Activated T-helper 17 cell treated with anti-CD3 and anti-CD28 coated beads, Interleukin-2, amount 50 U/mL, for 72 hours (primary cell): ENCODE measurements at places on chromosomes 16 and 17. TPM values are rescaled to one million over a fixed set of nuclear protein-coding genes. Genes with fewer than 3 reads are reported as not detected.
A peak's percentile ranks its signal among the peaks of the same experiment; 100 is the strongest.

DNA sequence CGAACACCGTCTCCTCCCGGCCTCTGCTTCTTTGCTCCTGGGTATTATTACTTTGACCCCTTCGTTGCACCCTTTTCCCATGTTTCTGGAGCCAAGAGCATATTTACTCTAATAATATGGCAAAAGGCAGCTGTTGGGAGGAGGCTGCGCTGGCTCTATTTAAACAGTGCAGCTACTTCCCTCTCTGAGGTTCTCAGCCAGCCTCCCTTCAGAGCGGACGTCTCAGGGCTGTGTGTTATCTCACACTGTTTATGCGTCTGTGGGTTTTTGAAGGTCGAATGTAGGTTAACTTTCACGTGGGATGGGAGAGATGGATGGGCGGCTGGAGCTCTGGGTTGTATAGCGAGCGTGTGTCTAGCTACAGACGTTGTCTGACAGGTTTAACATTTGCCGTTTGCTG, 45.3 kb downstream of the COX4I1 start:
- no peak for ATAC-seq

- ATAC-seq, result peak; percentile 56
Measured at GRCh38 chr17:68613739-68614298, 12.7 kb upstream of the FAM20A start.

DNA sequence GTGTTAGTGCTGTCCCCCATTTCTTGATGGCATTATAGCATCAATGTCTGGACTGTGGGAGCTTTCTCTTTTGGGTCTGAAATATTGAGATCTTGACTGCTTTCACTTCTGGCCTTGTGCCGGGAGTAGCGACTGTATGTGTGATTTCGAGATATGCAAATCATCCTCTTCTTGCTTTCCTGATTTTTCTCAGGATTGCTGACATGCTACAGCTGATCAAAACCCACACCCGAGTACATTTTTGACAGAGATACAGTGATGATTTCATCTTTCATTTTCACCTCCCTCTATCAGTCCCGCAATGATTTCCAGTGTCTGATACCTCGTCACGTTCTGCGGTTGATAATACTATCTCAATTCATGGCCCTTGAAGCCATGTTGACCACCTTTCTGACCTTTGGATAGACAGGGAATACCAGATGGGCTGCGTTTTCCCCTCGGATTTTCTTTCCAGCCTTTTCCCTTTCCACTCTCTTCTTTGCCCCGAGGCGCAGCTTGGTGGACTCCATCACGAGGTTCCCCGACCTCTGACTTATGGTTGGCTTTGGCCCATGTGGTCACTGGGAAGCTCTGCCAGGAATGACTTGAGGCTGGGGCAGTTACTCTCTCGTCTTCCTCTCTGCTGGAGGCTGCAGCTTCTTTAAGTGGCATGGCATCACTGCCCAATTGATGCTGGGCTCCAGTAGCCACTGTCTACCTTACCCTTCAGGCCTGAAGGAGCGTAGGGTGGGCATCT, 184.4 kb downstream of the SNX29 start:
- ATAC-seq, result peak; percentile 95

DNA sequence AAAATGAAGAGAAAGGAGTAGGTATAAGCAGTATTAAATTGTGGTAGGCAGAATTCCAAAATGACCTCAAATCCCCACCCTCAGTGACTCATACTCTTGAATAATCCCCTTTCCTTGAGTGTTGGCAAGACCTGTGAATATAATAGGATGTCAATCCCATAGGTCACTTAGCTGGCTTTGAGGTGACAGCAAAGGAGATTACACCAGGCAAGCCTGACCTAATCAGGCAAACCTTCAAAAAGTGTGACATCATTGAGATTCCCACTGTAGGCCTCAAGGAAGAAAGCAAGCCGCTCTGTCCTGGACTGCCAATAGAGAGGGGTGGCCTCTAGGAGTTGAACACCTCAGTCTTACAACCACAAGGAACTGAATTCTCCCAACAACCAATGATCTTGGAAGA, 535.2 kb downstream of the RBFOX1 start:
- ATAC-seq, result no peak

- peak; percentile 86 for ATAC-seq
Measured at GRCh38 chr16:83137326-83137781, 510.6 kb downstream of the CDH13 start.

- ATAC-seq, result peak; percentile 72
Measured at GRCh38 chr17:8857919-8858318, 9.6 kb downstream of the PIK3R6 start.

- ATAC-seq, result no peak
Measured at GRCh38 chr16:58485184-58485887, 14.6 kb upstream of the NDRG4 start.

GRCh38 chr17:55391764-55392467, 29.7 kb downstream of the MMD start:
- no peak for ATAC-seq

DNA sequence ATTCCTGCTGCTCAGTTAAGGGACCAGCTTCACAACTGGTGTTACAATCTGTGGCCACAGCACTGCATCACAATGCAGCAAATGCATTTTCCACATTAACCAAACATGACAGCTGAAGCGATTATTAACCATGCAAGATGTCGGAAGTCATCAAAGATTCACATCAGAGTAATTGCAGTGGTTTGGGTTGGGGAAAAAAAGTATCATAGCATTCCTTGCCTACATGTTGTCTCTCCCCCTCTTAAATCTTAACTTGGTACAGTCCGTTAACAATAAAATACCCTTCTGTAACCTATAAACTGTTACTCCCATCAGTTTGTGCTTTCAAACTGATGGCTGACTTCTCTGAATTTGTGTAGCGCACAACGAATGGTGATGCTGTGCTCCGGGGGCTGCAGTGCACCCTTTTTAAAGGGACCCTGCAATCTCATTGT, 51.6 kb downstream of the NUP93 start:
- no peak for ATAC-seq

- no peak for ATAC-seq
Measured at GRCh38 chr17:8728971-8729370, 15.7 kb downstream of the CCDC42 start.

GRCh38 chr16:49867796-49868668, 12.1 kb upstream of the ZNF423 start:
- no peak for ATAC-seq

GRCh38 chr16:61309386-61309785, 726.9 kb downstream of the CDH8 start:
- ATAC-seq, result no peak

- no peak for ATAC-seq
Measured at GRCh38 chr17:76549215-76549518, 9.3 kb downstream of the PRCD start.

GRCh38 chr17:34006126-34006525, 249.0 kb upstream of the CCL2 start:
- no peak for ATAC-seq

GRCh38 chr16:22340945-22341344, 33.5 kb downstream of the CDR2 start:
- no peak for ATAC-seq

- no peak for ATAC-seq
Measured at GRCh38 chr17:11948789-11949188, 48.5 kb downstream of the ZNF18 start.

- no peak for ATAC-seq
Measured at GRCh38 chr17:65609749-65610148, 48.3 kb upstream of the AXIN2 start.

DNA sequence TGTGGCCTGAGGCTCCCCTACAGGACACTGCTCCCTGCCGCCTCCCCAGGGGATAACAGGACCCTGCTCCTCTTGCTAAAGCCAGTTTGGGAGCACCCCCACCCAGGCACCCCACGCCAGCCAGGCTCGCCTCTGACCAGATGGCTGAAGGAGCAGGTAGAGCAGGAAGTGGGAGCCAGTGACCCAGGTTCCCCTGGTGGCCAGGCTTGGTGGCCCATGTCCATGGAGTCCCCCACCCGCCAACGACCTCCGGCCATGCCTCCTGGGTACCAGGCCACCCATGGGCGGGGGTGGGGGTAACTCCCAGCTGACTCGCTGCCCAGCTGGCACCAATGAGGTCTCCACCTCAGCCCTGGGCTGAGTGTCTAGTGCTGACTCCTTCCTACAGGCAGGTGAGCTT, 10.0 kb downstream of the BCAR1 start:
- no peak for ATAC-seq

DNA sequence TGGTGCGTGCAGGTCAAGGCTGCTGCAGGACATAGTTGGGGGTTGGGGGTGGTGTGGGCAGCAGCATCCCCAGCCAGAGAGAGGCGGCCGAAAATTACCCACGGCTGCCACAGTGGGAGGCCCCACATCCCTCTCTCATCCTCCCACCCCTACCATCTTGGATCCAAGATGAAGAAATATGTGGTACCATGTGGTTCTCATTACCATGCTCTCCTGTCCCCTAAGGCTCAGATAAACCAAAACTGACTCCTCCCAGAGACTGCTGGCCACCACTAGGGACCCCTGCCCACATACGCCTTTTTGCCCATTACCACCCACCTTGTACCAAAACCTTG, 120.4 kb downstream of the HIC1 start:
- ATAC-seq, result no peak

DNA sequence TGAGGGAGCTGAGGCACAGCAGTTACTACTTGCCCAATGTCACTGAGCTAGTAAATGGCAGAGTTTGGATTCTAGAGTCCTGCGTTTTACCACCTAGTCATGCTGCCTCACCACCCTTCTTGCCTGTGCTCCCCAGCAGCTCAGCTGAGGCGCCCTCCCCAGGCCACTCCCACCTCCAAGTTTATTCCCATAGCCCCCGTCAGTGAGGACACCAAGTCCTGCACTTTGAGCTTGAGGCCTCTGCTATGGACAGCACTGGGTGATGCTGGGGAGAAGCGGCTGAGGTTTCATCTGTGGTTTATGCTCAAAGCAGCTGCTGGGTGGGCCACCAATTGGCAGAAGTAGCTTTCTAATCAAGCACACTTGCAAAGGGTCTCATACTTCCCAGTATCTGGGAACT, 36.7 kb downstream of the TMEM238L start:
- no peak for ATAC-seq

DNA sequence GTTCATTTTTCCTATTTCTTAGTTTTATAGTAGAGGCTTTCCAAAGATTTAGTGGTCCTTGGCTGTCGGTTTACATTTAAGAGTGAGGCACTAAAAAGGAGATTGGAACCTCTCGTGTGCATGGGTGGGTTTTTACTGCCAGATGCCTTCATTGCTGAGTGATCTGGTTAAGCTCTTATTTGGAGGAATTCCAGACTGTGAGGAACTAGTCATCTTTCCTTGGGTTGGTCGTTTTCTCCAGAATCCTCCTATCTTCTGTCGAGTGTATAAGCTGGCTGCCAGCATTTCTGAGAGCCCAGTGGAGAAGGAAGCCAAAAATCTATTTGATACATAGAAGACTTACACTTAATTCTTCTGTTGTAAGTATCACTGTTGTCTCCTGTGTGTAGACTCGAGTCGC, 22.6 kb downstream of the IST1 start:
- ATAC-seq, result no peak

DNA sequence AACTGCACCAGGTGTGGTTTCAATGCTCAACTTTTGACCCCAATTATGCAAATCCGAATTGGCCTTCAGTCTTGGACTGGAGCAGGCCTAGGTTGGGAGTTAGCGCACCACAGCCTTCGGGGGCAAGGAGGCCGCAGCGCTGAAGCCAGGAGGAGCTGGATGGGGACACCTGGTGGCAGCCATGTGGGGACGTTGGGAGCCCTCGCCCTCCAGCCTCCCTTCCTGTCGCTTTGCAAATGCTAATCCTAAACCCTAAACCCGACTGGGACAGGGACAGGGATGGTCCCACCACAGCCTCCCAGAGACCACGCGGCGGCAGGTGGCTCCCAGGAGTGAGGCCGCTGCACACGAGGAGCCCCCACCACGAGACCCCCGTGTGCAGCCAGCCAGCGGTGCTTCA, 58.7 kb downstream of the KLHDC4 start:
- no peak for ATAC-seq

DNA sequence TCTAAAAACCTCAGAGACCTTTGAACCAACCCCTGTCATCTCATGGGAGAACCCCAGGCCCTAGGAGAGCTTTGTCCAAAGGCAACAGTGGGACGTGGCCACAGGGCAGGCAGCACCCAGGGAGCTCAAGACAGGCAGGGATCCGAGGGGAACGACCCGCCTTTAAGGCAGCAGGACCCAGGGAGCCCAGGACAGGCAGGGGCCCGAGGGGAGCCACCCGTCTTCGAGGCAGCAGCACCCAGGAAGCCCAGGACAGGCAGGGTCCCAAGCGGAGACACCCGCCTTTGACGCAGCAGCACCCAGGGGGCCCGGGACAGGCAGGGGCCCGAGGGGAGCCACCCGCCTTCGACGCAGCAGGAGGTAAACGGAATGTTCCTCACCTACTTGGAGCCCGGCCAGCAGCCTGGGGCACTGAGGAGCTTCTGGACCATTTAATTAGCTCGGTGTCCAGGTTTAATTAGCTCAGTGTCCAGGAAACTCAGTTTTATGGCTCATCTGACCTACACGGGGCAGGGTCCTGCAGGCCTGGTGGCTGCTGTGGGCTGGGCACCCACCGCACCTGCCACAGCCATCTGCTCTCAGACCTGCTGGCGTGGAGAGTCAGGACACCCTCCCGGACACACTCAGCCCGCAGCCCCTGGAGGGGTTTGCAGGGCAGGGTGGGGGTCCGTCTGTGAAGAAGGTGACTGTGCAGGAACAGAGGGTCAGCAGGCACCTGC, 24.4 kb downstream of the PIEZO1 start:
- ATAC-seq, result no peak

DNA sequence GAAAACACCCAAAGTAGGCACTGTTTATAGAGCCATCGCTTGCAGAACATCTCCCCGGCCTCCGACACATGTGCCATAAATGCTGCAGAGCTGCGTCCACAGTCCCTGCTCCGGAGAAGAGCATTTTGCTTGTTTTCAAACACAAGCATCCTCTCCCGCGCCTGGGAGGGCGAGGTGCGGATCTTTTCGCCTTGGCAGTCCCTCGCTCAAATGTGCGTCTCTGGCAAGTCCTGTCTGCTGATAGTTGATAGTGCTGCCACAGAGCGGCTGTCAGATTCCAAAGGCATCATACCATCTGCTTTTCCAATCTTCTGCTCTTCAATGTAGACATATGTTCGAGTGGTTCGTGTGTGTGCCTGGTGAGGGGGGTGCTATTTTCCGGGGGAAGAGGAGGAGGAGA, 603.7 kb downstream of the MAF start:
- ATAC-seq, result no peak

GRCh38 chr17:82053556-82054263, 2.0 kb downstream of the GPS1 start:
- ATAC-seq, result no peak

Gene MYH8
- not detected for total RNA-seq

Gene BCO1
- total RNA-seq, result not detected

Gene MT1M
- total RNA-seq, result not detected

Gene FBXL16
- total RNA-seq, result 23.6 TPM

Gene TP53TG3C
- total RNA-seq, result not detected

Gene NPTX1
- total RNA-seq, result 1.5 TPM

Gene HBA1
- not detected for total RNA-seq

Gene TBC1D28
- not detected for total RNA-seq

Gene CHMP6
- 17.2 TPM for total RNA-seq

Gene CHP2
- not detected for total RNA-seq

Gene MYOCD
- total RNA-seq, result not detected
